ENCODE measurements at places on chromosomes 16 and 17.

DNA sequence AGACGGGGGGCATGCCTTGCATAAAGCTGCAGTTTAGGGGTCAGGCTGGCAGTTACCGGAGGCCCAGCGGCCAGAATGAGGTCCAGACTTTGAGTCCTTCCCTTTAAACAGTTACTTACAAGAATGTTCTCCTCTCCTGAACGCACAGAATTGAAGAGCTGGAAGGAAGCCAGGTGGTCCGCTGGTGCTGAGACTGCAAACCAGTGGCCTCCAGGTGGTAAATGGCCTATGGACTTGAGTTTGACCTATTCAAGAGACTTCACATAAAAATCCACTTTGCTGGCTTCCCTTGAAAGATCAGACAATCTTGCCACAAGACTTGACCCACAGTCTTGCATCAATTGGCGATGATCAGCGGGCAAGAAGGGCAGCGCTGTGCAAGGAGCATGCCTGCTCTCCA lies 14.7 kb upstream of the SEZ6 start:
- no peak for DNase-seq

- no peak for DNase-seq
Measured at GRCh38 chr17:11205659-11206058, 35.4 kb upstream of the SHISA6 start.

DNA sequence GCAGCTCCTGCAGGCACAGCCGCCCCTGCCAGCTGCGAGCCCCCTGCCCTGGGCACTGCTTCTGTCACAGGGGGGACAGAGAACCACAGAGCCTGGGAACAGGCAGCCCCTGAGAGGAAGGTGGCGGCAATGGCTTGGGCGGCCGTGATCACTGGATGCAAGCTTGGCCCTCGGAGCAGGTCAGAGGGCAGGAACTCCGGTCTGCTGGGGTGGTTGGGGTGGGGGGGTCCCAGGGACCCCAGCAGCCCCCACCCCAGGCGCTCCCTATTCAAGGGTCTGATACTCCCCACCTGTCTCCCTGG lies 1.9 kb upstream of the CYBA start:
- no peak for DNase-seq

DNA sequence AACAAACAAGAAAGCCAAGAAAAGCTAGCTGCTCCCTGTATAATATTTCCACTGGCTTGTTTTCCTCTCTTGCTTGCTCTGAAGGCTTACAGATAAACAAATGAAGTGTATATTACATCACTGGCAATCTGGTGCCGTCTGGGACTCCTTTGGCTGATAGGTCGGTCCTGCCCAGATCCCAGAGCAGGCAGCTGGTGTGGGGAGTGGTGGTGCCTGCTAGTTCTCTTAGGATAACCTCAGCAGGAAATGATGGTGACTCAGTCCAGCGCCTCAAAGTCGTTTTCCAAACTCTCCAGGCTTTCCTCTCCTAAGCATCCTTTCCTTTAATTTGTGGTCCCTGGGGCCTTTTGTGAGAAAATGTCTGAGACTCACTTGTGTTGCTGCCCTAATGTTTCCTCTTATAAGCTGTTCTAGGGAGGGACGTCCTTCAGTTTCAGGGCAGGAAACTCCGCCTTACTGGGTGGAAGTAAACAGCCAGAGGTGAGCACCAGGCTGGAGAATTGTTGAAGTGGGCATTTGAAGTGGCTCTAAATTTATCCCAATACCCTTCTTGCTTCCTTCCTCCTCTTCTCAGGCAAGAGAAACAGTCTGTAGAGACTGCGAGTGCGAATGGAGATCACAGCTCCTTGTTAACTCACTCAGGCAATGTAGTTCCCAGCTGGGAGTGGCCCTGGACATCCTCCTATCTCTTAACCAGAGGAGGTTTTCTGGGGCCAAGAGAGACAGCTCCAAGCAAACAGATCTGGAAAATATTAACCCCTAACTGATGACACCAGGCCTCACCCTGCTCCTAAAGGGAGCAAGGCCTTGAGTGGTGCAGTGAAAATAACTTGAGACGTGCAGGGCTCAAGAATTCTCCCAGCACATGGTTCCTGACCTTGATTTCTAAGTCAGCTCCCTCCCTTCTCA lies 34.9 kb downstream of the CD300LF start:
- DNase-seq = no peak

DNA sequence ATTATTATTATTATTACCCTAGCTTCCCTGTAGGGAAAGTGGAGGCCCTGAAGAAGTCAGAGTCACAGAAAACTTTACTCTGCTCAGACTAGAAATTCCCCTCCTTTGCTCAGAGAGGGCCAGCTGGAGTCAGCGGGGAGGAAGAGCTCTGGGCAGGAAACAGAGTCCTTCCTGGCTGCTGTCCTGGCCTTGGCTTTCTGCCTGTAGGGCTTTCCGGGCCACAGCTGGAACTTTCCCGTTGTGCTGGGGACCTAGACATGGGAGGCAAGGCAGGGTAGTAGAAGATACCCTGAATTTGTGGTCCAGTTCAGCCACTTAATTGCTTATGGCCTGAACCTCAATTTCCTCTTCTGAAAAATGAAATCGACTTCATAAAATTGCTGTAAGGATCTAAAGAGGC lies 14.0 kb upstream of the CCL2 start:
- DNase-seq = no peak

DNA sequence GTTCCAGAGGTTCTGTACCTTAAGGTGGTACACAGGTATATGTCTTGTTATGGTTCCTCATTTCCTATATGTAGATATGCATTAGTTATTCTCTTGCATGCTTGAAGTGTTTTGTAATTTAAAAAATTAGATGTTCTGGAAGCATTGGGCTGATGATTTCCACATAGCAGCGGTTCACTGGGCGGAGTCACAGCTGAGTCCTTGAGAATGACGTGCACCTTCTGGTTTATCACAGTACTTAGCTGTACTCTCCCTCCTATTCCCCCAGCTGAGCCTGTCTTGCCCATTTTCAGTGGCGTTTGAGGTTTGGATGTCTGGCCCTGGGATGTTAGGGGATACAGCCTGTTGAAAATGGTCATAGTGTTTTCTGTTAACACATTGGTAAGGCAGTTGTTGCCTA lies 327.1 kb downstream of the SNX29 start:
- no peak for DNase-seq
